ENCODE measurements at places on chromosomes 2 and 18.

- DNase-seq, result no peak
Measured at GRCh38 chr2:100887713-100888495, 68.0 kb downstream of the NPAS2 start.

DNA sequence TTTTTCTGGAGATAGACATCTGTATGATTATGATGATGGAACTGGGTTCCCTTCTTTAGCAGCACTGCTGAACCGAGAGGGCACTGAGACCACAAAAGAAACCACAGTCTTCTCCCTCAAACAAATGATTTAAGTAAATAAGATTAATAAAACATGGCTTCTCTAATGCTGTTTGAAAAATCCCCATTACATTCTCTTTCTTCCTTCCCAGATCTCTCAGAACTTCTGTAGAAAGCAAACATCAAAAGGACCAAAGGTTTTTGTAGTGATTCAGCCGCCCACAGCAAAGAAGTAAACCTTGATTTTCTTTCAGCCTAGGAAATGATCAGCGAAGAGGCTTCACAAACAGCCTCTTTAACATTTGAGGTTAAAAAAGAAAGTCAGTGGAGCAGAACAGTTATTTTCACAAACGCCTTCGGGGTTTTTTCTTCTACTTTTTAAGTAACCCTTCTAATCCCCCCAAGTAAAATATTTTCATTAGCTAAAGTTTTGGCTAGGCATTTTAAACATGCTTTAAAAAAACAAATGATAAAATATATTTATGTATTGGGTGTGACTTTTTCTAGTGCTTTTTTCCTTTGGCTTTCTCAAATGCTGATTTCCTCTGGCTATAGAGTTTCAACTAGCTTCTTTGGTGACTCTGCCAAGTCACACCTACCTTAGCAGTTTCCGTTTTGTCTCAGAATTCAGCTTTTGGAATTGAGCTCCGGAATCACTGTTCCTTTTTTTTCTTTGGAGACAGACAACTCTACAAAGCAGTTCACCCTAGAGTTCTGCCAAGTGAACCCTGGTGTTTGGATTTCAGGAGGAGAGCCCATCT lies 89.6 kb downstream of the UPP2 start:
- no peak for DNase-seq

DNA sequence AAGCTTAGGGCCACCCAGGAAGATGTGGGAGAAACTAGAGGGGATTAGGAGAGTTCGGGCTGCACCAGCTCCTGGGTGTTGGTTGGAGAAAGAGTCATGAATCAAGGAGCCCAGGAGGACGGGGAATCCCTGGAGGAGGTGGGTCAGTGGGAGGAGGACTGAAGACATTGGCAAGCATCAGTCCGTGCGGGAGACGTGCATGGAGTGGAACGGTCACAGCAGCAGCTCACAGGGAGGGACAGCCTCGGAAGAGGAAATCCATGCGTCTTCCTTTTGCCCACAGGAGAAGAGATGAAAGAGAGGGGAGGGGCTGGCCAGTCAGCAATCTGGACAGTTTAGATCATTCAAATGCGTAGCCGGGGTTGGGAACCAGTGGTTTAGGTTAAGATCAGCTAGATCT lies 178.6 kb downstream of the GBX2 start:
- DNase-seq, result no peak

- no peak for DNase-seq
Measured at GRCh38 chr2:121539750-121540469, 9.2 kb downstream of the RNU4ATAC start.

DNA sequence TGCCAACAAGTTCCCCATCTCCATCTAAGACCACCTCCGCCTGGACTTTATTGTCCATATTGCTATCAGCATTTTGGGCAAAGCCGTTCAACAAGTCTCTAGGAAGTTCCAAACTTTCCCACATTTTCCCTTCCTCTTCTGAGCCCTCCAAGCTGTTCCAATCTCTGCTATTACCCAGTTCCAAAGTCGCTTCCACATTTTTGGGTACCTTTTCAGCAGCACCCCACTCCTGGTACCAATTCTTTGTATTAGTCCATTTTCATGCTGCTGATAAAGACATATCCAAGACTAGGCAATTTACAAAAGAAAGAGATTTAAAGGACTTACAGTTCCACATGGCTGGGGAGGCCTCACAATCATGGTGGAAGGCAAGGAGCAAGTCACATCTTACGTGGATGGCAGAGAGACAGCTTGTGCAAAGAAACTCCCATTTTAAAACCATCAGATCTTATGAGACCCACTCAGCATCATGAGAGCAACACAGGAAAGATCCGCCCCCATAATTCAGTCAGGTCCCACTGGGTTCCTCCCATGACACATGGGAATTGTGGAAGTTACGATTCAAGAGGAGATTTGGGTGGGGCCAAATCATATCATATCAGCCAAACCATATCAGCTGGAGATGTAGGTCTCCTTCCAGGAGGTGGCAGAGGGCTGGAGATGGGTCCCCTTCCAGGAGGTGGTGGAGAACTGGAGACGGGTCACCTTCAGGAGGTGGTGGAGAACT lies 19.8 kb upstream of the TXNDC2 start:
- no peak for DNase-seq

- no peak for DNase-seq
Measured at GRCh38 chr2:44134848-44135247, 33.8 kb upstream of the PPM1B start.

DNA sequence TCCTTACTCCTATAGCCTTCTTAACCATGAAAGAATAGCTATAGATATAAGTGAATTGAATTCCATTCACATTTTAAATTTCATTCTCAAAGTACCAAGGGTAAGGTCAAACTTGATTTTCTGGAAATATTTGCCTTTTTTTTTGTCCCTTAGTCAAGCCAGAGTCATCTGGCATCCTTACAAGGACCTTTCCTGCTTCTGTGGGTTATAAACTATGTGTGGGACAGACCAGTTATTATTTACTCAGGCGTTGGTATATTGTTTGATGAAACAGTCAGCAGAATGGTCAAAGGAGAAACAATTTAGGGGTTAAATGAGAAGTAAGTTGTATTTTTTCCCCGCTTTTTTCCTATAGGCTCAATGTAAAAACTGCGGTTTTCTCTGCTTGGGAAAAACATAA lies 1103.2 kb upstream of the ZEB2 start:
- no peak for DNase-seq

DNA sequence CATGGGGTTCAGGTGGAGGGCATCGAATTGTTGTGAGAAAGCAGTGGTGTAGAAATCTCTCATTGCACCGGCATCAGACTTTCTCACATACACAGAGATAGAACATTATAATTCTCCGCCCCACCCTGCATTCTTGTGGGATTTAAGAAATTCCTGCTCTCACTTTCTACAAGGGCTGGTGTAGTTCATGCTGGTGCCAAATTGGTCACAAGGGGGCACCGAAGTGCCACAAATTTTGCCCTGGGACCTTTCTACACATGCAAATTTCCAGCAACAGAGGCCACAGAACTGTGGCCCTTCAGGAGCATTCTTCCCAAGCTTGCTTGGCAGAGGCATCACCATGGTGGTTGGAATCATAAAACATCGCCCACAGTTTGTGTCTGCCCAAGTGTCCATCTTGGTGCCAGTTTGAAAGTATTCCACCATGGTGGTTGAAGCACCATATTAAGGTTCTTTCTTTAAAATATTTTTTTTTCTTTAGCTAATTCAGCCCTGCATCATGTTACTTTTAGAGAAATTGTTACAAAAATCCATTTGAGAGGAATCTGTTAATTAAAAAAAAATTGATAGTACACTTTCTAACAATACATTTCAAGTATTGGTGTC lies 521.2 kb upstream of the FANCL start:
- DNase-seq, result no peak

DNA sequence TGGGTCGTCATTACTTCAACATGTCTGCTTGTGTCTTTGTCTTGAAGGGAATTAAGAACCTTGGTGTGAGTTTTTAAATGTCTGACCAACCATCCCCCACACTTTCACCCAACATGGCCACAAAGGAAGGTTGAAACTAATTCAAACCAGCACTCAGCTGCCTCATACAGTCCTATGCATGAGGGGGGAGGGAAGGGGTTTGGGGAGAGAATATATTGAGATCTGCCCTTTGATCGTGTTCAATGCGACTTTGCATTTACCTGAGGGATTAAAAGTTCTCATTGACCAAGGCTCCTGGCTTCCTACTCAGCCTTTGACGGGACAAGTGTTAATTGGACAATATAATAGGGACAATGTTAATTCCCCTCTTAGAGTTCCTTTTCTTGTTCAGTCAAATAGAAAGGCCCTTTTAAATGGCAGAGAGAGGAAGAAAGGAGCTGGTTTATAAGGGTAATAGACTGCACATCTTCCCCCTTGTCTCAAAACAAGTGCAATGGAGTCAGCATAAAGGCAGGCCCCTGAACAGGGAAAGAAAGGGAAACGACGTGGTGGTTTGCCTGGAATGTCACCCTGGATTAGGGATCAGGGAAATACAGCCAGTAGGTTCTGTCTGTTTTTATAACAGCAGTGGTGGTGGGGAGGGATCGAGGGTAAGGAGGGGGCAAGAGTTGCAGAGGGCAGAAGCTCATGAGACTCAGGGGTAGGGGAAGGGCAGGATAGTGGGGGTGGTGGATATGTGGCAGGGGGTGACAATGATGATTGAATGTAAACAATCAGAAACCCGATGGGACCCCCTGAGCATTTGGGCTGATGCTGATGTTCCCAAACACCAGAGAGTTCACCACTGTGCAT lies 198.7 kb downstream of the MYCN start:
- DNase-seq, result no peak

DNA sequence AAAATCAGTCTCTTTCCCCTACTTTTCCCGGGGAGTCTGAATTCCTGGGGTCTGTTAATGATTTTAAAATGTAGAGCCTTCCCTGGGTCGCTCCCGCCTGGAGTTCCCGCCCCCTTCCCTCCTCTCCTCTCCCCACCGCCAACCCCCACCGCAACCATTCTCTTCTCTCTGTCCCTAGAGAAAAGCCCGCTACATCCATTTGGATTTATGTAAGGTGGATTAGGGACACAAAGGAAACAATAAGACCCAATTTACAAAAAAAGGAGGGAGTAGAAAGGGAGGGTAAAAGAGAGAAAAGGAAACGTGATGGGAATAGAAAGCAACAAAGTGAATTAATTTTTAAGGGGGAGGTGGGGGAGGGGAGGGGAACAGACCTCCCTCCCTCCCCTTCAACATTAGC lies 2.2 kb downstream of the EPHA4 start:
- DNase-seq, result no peak

GRCh38 chr2:185658750-185659149 lies 79.9 kb upstream of the FSIP2 start:
- no peak for DNase-seq

DNA sequence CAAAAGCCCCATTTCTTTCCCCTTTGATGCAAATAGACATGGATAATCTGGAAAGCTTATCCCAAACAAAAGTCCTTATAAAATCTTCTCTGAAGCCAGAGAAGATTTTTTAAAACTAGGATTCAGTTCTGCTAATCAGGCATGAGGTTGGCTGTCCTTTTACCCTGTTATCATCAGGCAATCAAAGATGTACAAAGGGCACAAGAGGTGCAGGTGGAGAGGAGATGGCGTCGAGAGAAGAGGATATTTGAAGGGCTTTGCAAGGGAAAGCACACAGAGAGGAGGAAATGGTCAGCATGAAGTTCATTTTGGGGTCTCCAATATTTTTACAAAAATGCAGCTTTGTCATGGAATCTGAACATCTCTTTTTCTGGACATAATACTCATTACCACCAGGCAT lies 88.5 kb downstream of the KLF7 start:
- no peak for DNase-seq

GRCh38 chr2:30208453-30208852 lies 22.9 kb upstream of the LBH start:
- DNase-seq, result no peak

DNA sequence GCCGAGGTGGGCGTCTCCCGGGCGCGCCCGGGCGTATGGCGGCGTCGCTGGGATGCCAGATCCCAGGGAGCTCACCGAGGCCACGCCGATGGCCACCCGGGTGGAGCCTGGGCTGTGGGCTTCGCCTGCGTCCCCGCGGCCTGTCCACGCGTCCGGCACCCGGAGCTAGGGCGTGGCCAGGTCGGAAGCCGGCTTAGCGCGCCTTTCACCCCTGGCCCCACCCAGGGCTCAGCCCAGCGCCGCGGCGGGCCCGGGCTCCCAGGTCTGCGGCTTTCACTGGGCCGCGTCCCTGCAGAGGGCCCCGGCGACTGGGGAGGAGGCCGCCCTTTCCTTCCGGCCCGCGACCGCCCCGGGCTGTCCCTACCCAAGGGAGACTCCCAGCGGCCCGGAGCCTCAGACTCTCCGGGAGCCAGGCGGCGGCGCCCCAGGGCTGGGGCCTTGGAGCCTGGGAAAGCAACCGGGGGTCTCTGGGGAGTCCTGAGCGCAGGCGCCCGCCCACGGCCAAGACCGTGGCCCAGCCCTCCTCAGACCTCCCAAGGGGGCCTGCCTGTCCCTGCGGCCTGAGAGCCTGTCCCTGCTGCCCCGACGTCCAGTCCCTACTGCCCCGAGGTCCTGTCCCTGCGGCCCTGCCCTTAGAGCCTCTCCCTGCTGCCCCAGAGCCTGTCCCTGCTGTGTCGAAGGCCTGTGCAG lies 36.3 kb upstream of the ITM2C start:
- no peak for DNase-seq

- no peak for DNase-seq
Measured at GRCh38 chr2:210616074-210616473, 59.7 kb downstream of the CPS1 start.

- DNase-seq, result no peak
Measured at GRCh38 chr2:169066897-169067296, 2.5 kb upstream of the DHRS9 start.

DNA sequence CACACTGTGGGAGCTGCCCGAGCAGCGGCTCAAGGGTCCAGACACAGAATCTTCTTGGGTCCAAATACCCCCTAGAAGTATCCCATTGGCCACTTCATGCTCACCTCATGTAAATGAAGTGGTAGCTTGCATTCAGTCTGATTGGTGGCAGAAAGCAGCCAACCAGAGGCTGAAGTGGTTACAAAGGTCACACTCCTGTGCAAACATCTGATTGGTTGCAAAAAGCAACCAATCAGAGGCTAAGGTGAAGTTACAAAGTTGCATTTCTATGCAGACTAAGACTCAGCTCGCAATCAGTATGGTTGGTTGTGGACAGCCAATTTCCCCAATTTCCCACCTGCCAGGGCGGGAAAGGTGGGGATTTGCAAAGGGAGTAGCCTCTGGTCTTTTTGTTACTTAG lies 94.3 kb downstream of the DGKD start:
- DNase-seq, result no peak

- DNase-seq, result no peak
Measured at GRCh38 chr2:161761160-161761559, 136.9 kb downstream of the SLC4A10 start.

DNA sequence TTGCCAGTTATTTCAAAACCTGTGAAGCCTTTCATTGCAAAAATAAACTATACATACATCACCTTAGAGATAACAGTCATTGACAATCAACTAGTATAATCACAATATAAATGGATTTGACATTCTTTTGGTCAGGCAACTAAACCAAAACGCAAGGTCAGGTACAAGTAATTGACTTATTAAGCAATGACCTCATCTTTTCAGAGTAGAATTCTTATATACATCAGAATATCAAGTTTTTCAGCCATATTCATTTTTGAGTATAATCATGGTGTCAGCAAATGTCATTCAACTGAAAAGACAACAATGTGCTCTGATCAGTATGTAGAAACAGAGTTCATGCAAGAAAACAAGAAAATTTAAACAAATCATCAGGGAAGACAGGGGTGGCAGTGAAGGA lies 208.6 kb downstream of the TGIF1 start:
- DNase-seq, result no peak
